ENCODE measurements at places on chromosomes 11 and 22. TPM values are rescaled to one million over a fixed set of nuclear protein-coding genes. Genes with fewer than 3 reads are reported as not detected.

- peaks cover 10% of the 10 kb centered on the region for H3K4me1 ChIP-seq
- no peaks in the 10 kb centered on the region for H3K36me3 ChIP-seq
- no peak overlapping the region for H3K4me3 ChIP-seq
- H3K27me3 ChIP-seq = no peaks in the 10 kb centered on the region
- no peak for DNase-seq
These were observed 1.5 kb upstream of the PLAAT5 start for GRCh38 chr11:63492441-63492840.

The APOL5 gene
- total RNA-seq = not detected

The NXPE1 gene
- not detected for total RNA-seq

The APOA1 gene
- 80.3 TPM for total RNA-seq

The C11orf42 gene
- total RNA-seq = not detected

The GAS2L1 gene
- 99.3 TPM for total RNA-seq

The TMEM225 gene
- total RNA-seq = not detected

DNA sequence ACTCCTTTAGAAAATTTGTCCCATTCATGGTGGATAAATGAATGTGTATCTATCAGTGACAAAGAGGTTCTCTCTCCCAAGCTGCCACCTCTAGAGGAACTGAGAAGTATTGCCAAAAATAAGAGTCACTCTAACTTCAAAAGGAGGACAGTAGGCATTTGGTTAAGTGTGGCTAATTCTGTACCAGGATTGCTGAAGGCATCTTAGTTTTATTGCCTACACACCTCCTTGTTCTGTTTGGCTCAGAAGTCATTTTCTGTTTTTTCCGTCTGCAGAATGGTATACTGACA, 189.0 kb upstream of the MPPED2 start:
- DNase-seq = no peak
- no peaks in the 10 kb centered on the region for H3K36me3 ChIP-seq
- H3K4me3 ChIP-seq = no peak overlapping the region
- H3K27me3 ChIP-seq = no peaks in the 10 kb centered on the region
- H3K4me1 ChIP-seq = no peaks in the 10 kb centered on the region

GRCh38 chr11:11981840-11982239, 26.6 kb downstream of the DKK3 start:
- peaks cover 20% of the 10 kb centered on the region for H3K4me1 ChIP-seq
- H3K27me3 ChIP-seq = no peaks in the 10 kb centered on the region
- no peak overlapping the region for H3K4me3 ChIP-seq
- peak overlapping the region; percentile 83 for H3K27ac ChIP-seq

All from ascending aorta (tissue), 2 donors.